ENCODE measurements at places on chromosomes 11 and 22.

DNA sequence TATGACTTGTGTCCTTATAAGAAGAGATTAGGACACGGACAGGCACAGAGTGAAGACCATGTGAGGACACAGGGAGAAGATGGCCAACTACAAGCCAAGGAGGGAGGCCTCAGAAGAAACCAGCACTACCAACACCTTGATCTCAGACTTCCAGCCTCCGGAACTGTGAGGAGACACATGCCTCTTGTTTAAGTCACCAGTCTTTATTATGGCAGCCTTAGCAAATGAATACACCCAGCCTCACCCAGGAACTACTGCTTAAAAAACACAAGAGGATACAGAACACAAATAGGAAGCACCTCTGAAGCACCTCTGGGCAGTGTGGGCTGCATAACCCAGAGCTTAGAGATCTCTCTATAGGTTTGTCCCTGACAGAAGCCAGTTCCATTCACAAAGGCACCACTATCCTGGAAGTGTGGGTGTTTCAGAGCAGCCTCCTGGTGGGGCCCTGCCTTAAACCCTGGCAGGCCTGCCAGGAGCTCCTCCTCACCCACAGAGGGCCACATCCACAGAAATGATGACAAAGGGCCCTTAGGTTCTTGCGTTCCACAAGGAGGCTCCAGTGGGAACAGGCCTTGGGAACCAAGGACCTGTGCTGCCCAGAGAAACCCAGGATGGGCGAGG is 58.8 kb downstream of the CHRDL2 start:
- DNase-seq, result no peak

- no peak for DNase-seq
Observed at GRCh38 chr11:14015711-14016110, 53.2 kb downstream of the SPON1 start.

DNA sequence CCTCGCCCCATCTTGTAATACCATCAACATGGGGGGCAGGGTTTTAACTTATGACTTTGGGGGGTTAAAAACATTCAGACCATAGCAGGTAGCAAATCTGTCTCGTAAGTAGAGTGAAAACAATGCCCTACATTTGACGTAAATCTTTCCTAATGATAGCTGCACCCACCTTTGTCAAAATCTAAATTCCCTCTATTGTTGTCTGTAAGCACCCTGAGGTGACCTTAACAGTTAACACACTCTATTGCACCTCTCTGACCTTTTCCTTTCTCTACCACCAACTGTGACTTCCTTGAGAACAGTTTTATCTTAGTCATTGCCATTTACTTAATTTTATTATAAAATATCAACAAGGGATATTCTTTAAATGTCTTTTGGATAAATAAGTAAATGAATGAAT is 1024.9 kb upstream of the CNTN5 start:
- no peak for DNase-seq

DNA sequence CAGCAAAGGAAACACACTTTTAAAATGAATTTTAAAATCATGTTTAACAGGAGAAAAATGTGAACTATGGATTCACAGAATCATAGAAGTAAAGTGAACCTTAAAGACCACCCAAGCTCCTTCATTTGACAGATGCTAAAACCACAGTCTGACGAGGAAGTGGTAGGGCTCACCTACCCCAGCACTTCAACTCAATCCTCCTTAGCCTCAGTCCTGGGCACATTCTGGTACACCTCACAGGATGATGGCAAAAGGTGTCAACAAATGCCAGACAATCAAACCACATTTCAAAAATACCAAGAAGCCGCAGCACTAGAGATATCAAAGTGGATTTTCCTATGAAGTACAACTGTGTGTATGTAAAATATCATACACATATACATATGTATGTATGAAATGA is 43.1 kb downstream of the PITPNB start:
- DNase-seq, result no peak

DNA sequence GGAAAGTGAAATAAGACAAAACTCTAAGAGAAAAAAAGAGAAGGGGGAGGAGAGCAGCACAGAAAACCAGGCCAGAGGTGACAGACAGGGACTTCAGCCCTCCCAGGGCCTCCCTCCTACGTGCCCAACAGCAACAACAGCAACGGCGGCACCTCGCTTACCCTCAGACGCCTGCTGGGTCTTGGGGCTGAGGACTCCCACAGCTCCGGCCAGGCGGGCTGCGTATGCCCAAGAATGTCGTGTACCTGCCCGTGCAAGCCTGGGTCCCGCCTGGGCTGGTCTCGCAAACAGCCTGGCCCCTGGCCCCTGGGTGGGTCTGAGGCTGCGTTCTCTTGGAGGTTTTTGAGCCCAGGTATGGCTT is 30.5 kb downstream of the ARAP1 start:
- DNase-seq, result no peak

DNA sequence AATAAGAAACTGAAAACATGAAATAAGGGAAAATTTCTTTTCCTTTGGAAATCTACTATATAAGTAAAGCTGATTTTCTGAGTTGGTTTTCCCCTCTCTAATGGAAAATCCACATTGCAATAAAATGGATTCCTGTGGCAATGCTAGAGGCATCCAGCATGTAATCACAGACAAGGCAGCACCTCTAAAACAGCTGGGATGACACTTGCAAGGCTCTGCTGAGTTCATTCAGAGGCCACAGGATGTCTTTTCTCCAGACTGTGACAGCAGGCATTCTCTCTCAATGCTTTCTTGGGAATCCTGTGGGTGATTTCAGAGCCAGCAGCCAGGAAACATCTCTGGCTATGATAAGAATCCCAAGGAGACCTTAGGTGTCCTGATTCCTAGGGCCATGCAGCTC is 201.3 kb upstream of the BLID start:
- DNase-seq, result peak; percentile 61

GRCh38 chr11:133843454-133843987 is 1.8 kb downstream of the SPATA19 start:
- no peak for DNase-seq

- DNase-seq, result no peak
Observed at GRCh38 chr11:74306435-74307175, 4.8 kb downstream of the P4HA3 start.

GRCh38 chr22:50415426-50415825 is 59.4 kb downstream of the SBF1 start:
- DNase-seq, result no peak

- no peak for DNase-seq
Observed at GRCh38 chr11:123250892-123251656, 56.0 kb upstream of the CLMP start.

- no peak for DNase-seq
Observed at GRCh38 chr11:111299101-111300026, 1.0 kb downstream of the POU2AF3 start.

GRCh38 chr11:96015906-96016565 is 92.1 kb upstream of the MTMR2 start:
- no peak for DNase-seq

DNA sequence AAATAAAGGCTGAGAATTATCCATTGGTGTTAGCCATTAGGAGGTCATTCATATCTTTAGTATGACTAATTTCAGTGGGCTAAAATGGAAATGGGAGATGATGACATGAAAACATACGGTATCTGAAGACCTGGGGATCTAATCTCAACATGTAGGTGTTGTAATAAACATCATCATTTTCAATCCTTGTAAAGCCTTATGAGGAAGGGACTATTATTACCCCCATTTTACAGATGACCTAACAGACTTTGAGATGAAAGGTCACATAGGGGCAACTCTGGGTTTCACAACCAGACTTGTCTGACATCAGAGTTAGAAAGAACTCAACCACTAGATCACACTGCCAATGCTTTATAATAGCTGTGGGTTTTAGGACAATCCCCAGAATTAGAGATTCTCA is 34.8 kb upstream of the TMEM135 start:
- DNase-seq, result no peak

GRCh38 chr11:119496469-119496868 is 73.5 kb upstream of the THY1 start:
- DNase-seq, result no peak

DNA sequence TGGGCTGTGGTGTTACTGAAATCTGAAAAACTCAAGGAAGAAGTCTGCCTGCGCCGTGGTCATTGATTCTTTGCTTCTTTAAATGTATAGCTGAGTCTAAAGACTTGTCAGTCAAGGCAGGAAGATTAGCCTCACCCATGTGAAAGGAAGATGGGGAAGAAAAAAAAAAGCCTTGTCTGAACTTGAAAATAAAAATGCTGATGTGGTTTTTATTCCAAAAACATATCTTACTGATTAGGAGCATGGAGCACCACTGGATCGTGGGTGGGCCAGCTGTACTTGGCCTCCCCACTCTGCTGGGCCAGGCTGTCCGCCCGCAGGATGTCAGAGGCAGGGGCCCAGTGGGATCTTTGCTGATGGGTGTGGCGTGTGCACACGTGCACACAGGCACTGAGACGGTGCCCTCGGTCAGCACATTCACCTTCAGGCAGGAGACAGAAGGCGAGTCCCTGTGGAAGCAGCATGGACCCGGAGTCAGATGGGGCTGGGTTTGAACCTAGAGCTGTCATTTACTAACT is 111.9 kb downstream of the WNT7B start:
- no peak for DNase-seq

GRCh38 chr11:11250470-11250869 is 102.6 kb downstream of the CSNK2A3 start:
- no peak for DNase-seq

GRCh38 chr11:67486481-67487195 is 3.8 kb downstream of the AIP start:
- DNase-seq, result no peak

- peak; percentile 75 for DNase-seq
Observed at GRCh38 chr11:119218141-119218878, 12.2 kb downstream of the CBL start.

- no peak for DNase-seq
Observed at GRCh38 chr11:116925050-116925449, 87.6 kb upstream of the APOA1 start.

GRCh38 chr11:42225664-42226063 is 766.2 kb upstream of the LRRC4C start:
- no peak for DNase-seq

DNA sequence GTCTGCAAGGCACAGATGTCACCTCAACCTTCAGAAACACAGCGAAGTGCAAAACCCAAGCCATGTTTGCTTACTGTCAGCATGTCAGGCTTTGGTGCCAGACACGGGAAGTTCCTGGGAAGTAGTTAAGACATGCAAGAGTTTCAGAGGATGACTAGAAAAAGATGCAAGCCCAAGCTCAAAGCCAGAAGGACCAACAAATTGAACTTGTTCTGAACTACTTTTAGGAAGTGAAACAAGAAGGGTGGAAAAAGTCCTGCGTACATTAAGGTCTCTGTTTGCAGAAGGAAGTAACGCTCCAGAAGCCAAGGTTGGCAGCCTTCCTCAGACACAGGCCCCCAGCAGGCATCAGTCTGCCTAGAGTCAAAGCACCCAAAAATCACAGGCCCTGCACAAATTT is 2.6 kb downstream of the AP1B1 start:
- no peak for DNase-seq

- DNase-seq, result no peak
Observed at GRCh38 chr11:84522331-84522730, 1104.8 kb downstream of the DLG2 start.

- no peak for DNase-seq
Observed at GRCh38 chr22:50252082-50253045, 1.3 kb upstream of the HDAC10 start.

DNA sequence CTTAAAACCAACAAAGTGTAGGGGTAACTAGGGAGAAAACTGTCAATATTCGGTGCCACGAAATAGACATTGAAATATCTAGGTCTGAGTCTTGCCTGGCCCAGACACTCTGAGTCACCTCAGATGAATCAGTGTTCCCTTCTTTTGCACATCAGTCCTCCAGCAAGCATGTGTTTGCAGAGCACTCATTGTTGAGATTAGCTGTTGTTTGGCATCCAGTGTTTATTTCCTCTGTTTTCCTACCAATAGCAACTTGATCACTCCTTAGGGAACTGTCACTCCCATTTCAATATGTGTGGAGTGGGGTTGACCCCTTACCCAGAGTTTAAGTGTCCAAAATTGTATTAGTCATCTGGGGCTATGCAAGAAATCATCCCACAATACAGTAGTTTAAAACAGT is 4.7 kb upstream of the ASCC2 start:
- DNase-seq, result peak; percentile 42

DNA sequence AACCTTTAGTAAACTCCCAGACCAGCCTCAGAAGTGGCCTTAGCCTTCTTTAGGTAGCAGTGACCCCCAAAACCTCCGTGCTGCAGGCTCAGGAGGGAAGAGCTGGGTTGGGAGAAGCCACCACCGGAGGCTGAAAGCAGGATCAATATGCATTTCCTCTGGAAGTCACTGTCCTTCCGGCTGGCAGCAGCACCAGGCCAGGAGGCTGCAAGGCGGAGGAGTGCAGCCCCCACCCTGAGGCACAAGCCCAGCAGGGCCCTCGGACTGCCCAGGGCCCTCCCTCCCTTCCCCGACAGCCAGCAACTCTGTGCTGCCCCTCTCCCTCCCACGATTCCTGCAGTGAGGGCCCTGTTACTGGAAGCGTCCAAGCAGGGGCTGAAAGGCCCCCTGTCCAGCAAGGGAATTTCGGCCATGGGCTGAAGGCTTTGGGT is 3.2 kb upstream of the NRXN2 start:
- no peak for DNase-seq

DNA sequence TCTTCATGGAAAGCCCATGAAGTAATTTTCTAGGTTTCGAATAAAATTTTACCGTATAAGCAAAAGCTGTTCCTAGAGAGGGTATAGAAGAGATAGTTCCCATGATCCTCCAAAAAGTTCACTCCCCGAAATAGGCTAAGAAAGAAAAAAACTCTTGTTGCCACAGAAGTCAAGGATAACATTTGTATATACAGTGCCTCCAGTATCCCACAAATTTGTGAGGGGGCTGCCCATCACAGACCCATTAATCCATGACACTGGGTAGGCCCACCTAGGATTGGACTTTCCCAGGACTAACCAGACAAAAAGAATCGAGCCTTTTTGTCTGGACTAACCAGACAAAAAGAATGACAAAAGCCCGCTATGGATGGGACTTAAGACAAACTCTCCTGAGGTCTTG is 233.0 kb downstream of the DDX10 start:
- DNase-seq, result no peak

- DNase-seq, result no peak
Observed at GRCh38 chr11:20118209-20118608, 42.1 kb downstream of the DBX1 start.

DNA sequence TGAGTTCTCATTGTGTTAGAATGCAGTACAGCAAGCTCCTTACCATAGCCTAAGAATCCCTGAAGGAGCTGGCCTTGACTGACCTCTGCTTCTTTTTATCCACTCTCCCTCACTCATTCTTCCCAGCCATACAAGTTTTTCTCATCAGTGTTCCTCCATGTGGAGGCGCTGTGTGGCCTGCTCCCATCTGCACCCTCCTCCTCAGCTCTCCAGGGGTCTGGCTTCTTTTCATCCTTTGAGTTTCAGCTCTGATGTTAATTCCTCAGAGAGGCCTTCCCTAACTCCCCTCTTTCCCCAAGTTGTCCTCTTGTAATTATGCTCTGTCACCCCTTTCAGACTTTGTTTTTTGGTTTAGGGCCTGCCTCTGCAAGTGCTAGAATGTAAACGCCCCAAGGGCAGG is 144.8 kb downstream of the WNT7B start:
- DNase-seq, result no peak

All from fibroblast of skin of left quadriceps (primary cell).